Astrocyte (in vitro differentiated cells and primary cell): ENCODE measurements at places on chromosomes 6 and 20. TPM values are rescaled to one million over a fixed set of nuclear protein-coding genes. Genes with fewer than 3 reads are reported as not detected.

SLCO4A1 gene
- 0.43 TPM in 1 of 2 replicates, not detected in the other for total RNA-seq

PLA2G7 gene
- total RNA-seq = 0.43 and 0.48 TPM in 2 replicates

CDKN1A gene
- 932 and 1,014 TPM in 2 replicates for total RNA-seq

HSPA12B gene
- total RNA-seq = not detected in 2 replicates

TFAP2A gene
- total RNA-seq = 2.1 and 6.6 TPM in 2 replicates

ARMH2 gene
- not detected in 2 replicates for total RNA-seq

MUC21 gene
- not detected in 2 replicates for total RNA-seq

SRSF6 gene
- 149 and 150 TPM in 2 replicates for total RNA-seq

ARMC12 gene
- 0.25 TPM in 1 of 2 replicates, not detected in the other for total RNA-seq

ADGB gene
- not detected in 2 replicates for total RNA-seq

CRISP2 gene
- not detected in 2 replicates for total RNA-seq

MTRF1L gene
- 30.8 and 33.2 TPM in 2 replicates for total RNA-seq

GHRH gene
- not detected in 2 replicates for total RNA-seq

SSTR4 gene
- not detected in 2 replicates for total RNA-seq

HEY2 gene
- total RNA-seq = 1.0 and 2.4 TPM in 2 replicates

PNLDC1 gene
- total RNA-seq = 0.11 TPM in 1 of 2 replicates, not detected in the other
